ENCODE measurements at places on chromosomes 11 and 22.

DNA sequence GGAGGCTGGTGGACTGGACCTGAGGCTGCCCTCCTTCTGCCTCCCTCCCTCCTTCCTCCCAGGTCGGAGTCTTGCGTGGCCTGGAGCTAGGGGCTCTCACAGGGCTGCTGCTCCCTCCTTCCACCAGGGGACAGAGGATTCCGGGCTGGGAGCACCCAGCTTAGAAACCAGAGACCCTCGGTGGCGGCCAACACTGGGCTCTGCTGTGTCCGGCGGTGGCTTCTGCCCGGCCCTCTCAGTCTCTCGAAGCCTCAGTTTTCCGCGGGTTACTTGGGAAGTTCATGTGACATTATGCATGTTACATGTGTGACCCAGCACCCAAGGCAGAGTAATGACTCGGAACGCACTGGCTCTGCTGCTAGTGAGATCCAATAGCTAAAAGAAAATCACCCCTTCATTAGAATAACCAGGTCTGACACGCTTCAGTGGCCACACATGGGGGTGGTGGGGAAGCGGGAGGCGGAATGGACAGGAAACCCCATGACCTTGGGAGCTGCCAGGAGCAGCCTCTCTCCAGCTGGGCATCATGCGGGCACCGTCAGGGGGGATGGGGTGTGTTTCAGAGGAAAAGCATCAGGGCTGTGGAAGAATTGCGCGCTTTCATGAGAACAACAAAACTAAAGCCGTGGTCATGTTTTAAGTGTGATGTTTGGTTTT, 5.9 kb upstream of the MRGPRG start:
- DNase-seq: no peak

DNA sequence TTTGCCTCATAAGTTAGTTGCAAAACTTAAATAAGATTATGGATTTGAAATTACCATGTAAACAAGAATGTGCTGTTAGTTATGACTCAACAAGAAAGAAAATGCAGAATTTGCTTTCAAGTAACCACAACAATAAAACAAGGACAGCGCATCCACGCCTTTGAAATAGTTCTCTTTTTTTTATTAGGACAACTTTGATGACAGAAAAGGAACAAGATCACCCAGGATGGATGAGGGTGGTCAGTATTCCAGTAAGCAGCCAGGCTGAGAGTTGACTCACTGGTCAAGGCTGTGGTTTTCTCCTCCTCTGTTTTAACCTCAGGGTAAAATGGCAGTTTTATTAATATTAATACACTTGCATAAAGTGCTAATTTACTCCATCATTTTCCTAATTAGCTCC, 544.4 kb downstream of the OPCML start:
- DNase-seq: no peak

DNA sequence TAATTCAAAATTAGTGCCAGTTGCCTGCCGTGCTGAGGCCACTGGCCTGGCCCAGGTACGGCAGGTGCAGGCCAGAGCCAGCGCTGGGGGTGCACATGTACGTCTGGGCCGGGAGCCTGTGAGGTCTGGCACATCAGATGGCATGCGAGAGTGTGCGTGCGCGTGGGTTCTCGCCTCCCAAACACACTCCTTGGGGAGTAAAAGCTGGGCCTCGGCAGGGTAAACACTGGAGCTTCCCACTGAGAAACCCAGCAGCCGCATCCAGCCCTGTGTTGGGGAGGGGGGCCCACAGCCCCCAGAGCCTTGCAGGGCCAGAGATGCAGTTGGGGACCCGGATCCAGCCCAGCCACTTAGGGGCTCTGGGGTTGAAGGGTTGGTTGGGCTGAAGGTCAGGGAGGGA, 37.8 kb downstream of the FLRT1 start:
- no peak for DNase-seq

- no peak for DNase-seq
Observed at GRCh38 chr11:78898266-78898775, 323.7 kb upstream of the NARS2 start.

- no peak for DNase-seq
Observed at GRCh38 chr11:83641511-83641910, 355.3 kb upstream of the CCDC90B start.

GRCh38 chr11:73386016-73386415, 9.8 kb downstream of the RELT start:
- no peak for DNase-seq

GRCh38 chr11:94866936-94867795, 99.0 kb downstream of the AMOTL1 start:
- no peak for DNase-seq

GRCh38 chr11:17581732-17582053, 34.6 kb downstream of the OTOG start:
- no peak for DNase-seq

DNA sequence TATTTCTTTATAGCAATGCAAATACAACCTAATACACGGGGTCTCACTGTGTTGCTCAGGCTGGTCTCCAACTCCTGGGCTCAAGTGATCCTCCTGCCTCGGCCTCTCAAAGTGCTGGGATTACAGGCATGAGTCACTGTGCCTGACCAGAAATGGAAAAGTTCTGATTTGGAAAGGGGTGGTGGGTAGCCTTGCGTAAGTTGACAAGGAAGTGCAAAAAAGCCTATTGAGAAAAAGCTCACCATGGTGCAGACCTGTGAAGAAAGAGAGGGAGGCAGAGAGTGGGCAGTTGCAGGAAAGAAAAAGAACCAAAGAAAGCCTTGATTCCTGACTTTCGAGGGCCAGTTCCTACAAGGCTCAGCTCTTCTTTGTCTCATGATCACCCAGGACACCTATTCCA, 27.1 kb downstream of the AGBL2 start:
- no peak for DNase-seq

DNA sequence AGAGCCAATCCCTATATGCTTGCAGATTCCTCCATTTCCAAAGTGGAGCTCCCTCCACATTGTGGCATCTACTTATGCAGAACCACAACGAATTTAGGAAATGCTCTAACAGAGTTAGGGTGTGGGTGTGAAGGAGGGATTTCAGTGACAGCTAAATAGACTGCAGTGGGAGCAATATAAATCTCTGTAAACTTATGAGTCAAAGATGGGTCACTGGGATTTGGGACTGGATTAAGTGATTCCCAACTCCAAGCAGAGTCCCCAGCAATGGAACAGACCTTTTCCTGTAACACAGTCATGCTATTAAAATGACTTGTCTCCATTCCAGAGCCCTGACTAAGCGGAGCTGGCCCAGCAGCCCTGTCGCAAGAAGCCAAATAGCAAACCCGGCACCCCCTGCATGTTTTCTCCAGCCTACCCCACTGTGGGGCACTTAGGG, 36.6 kb downstream of the RPL27A start:
- DNase-seq: no peak

DNA sequence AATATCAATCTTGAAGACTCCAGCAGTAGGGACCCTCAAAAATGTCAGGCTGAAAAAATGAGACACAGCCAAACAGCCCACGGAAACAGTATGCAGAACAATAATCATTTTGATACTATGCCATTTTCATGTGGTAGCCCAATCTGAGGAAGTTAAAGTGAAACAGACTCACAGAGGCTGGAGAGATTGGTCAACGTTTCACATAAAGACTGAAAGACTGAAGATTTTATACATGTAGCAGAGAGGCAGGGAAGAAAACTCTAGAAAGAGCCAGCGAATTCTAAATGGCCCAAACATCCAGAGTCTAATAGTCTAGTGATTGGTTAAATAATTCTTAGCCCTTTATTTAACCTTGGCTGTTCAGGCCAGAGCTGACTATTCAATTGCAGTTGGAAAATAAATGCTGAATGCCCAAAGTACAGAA, 49.4 kb downstream of the MAML2 start:
- peak; percentile 27 for DNase-seq

DNA sequence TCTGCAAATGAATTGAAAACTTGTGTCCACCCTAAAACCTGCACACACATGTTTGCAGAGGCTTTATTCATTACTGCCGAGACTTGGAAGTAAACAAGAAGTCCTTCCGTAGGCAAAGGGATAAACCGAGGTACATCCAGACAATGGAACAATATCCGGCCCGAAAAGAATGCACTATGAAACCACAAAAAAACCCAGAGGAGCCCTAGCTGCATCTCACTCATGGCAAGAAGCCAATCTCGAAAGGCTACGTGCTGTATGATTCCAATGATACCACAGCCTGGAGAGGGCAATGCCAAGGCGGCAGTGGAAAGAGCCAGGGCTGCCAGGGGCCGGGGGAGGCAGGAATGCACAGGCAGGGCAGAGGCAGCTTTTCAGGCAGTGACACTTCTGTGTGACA, 3.2 kb upstream of the MRPL23 start:
- peak; percentile 7 for DNase-seq

- DNase-seq: no peak
Observed at GRCh38 chr22:29108137-29108536, 35.3 kb downstream of the KREMEN1 start.

GRCh38 chr11:128775468-128775867, 81.6 kb downstream of the FLI1 start:
- no peak for DNase-seq

DNA sequence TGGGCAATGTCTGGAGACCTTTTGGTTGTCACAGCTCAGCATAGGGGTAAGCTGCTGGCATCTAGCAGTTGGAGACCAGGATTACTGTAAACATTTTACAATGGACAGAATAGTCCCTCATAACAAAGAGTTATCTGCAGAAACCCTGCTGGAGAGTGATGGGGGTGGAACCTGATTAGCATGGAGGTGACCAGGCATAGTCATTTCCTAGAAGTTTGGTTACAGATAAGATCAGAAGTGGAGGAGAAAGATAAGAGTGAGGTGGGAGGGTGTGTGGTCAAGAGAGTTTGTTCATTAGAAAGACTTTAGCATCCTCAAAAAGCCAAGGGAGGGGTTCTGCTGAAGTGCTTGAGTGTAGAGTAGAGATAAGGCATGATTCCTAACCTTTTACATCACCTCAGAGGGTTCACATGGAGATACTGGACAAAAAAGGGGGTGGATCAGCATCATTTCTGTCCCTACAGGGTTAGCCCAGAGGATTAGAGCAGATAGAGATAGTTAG, 38.8 kb downstream of the PRDM11 start:
- DNase-seq: no peak

DNA sequence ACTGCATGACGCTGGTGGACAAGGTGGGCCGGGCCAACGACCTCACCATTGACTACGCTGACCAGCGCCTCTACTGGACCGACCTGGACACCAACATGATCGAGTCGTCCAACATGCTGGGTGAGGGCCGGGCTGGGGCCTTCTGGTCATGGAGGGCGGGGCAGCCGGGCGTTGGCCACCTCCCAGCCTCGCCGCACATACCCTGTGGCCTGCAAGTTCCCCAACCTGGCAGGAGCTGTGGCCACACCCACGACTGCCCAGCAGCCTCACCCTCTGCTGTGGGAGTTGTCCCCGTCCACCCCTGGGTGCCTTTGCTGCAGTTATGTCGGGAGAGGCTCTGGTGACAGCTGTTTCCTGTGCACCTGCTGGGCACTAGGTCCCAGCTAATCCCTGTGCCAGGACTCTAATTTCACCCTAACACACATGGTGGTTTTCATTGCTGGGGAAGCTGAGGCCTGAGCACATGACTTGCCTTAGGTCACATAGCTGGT, 49.0 kb upstream of the PPP6R3 start:
- DNase-seq: no peak

DNA sequence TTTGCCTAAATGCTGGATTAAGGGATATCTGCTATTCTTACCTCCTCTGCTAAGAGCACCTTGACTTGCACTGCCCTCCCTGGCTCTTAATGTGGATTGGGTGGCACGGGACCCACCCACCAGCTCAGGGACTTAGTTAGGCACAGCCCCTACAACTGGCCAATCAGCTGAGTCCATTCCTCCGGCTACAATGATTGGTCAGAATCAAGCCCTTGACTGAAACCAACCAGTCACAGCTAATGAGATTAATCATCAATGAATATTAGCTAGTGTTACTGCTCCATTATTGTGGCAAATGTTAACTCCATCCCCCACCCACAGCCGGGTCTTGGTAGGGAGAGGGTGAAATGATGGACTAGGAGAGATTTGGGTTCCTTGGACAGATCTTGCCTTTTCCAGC, 328.0 kb downstream of the MN1 start:
- DNase-seq: no peak

GRCh38 chr11:117287668-117288067, 3.5 kb upstream of the BACE1-AS start:
- DNase-seq: no peak

GRCh38 chr11:117876059-117876340, 458 bp downstream of the FXYD6 start:
- DNase-seq: no peak

GRCh38 chr11:63837027-63837688, 1.8 kb upstream of the MARK2 start:
- DNase-seq: peak; percentile 69

DNA sequence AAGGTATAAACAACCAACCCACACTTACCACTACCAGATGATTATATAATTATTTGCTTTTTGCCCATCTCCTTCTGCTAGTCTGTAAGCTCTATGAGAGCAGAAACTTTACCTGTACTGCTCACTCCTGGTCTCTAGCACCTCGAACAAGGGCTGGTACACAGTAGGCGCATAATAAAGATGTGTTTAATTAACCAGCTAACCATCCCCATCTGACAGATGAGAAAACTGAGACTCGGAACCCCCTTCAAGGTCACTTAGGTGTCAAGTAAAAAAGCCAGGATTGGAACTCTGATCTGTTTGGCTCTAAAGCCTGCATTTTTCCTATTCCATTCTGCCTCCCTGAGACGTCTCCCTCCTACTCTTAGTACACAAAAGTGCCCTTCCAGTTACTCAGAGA, 370.3 kb downstream of the TENM4 start:
- no peak for DNase-seq

DNA sequence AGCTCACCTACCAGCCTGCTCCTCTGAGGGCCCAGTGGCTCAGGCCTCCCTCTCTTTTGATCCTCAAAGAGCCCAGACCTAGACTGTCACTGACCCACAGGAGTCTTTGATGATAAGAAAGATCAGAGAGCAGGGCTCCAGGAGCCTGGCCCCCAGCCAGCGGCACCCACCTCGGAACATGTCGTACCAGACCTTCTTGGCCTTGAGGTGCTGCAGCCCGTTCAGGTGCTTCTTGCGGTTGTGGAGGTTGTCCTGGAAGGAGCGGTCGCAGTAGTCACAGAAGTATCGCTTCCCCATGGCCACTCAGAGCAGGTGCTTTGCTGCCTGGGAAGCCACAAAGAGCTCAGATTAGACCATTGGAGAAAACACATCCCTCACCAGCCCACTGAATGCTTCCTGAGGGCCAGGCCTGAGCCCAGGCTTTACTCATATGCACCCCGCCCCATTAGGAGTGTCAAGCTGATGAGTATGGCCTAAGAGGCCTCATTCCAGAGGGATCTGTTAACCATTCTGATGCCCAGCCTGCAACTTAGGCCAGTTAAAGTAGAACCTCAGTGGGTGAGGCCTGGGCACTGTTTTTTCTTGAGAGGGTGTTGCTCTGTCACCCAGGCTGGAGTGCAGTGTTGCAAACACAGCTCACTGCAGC, 18.4 kb downstream of the ZMAT5 start:
- no peak for DNase-seq

Measured in stimulated activated naive CD8-positive, alpha-beta T cell treated with anti-CD3 and anti-CD28 coated beads, Interleukin-15, amount 100 ng/mL, for 72 hours (primary cell).